ENCODE measurements at places on chromosomes 3 and 15.

GRCh38 chr3:81433675-81434074 lies 327.8 kb downstream of the GBE1 start:
- no peak for DNase-seq

- DNase-seq: no peak
Observed at GRCh38 chr3:143071776-143072175, 47.8 kb upstream of the CHST2 start.

GRCh38 chr3:32870373-32871095 lies 52.7 kb downstream of the TRIM71 start:
- no peak for DNase-seq

- DNase-seq: no peak
Observed at GRCh38 chr3:3192286-3192675, 12.8 kb upstream of the CRBN start.

DNA sequence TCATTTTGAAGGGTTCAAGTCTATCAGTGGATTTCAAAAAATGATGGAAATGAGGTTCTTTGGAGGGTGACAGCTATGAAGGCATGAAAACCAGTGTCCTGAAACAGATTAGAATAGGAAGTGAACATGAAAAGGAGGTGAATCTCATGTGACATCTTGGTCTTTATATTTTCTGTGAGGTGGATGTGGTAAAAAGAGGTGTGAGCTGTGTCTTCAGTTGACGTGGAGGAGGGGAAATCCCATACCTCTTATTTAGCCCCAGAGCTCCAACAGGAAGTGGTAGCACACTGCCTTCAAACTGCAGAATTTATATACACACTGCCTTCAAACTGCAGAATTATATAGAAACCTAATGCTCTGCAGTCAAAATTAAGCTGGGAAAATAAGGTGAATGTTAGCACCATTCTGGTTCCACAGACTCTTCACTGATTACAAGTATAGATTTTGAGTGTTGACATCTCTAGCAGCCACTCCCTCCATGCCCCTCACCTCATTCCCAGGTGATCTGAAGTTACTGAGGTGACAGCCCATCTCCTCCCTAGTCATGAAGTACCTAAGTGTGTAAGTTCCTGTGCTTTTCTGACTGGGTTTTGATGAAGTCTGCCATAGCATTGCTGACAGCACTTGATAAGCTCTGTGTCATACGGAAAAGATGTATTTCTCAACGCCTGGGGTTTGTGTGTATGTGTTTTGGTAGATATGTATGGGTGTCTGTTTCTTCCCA lies 2.7 kb downstream of the RAB8B start:
- peak; percentile 3 for DNase-seq

GRCh38 chr3:119967353-119968006 lies 126.8 kb downstream of the GSK3B start:
- DNase-seq: no peak

GRCh38 chr3:25604107-25604805 lies 60.5 kb downstream of the TOP2B start:
- peak; percentile 97 for DNase-seq

GRCh38 chr15:64009798-64010261 lies 36.5 kb downstream of the DAPK2 start:
- no peak for DNase-seq

DNA sequence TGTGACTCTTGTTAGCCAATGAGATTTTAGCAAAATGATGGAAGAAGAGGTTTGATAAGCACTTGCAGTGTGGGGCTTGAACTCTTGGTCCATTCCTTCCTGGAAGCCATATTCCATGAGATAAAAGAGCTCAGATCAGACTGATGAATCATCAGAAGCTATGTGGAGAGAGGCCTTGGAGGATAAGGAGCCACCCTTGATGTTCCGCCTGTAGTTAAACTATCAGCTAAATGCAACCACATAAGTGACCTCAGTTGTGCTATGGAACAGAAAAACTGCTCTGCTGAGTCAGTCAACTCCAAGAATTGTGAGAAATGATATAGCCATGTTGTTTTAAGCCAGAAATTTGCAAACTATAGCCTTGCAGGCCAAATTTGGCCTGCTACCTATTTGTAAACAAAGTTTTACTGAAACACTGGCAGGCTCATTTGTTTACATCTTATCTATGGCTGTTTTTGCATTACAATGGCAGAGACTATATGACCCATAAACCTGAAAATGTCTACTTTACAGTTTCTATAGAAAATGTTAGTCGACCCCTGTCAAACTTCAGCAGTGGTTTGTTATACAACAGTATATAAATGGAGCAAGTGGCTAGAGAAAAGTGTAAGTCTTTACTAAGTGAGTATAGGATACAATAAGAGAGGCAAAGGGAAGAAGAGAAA lies 27.6 kb upstream of the GAP43 start:
- DNase-seq: no peak

GRCh38 chr3:113606539-113607218 lies 74.3 kb downstream of the SIDT1 start:
- peak; percentile 29 for DNase-seq

Data from AML-193 (cell line).